ENCODE measurements at places on chromosomes 5 and 9. TPM values are rescaled to one million over a fixed set of nuclear protein-coding genes. Genes with fewer than 3 reads are reported as not detected.

FBP1 gene
- not detected for total RNA-seq

DNA sequence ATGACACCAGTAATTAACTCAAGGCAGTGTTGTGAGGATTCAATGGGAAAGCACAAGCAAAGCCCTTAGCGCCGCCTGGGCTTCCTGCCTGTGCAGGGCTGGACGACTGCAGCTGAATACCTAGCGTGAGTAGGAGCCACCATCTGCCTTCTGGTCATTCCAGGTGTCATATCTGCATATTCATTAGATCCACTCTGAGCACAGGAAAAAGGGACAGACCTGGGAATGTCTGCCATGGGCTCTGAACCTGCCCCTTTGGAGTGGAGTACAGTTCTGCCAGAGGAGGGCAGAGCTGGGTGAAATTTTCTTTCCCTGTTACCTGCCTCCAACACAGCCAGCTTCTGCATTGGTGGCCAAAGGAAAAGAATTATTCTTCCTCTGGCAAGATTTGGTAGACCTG, 298.8 kb downstream of the NSG2 start:
- DNase-seq: no peak

GOLGA1 gene
- total RNA-seq: 10.2 TPM

GRCh38 chr5:119470105-119470763, 17.9 kb downstream of the HSD17B4 start:
- no peak for DNase-seq

- no peak for DNase-seq
These were observed 18.2 kb upstream of the MGAT1 start for GRCh38 chr5:180820788-180821321.

GRCh38 chr5:90899014-90899604, 340.5 kb downstream of the ADGRV1 start:
- no peak for DNase-seq

DNA sequence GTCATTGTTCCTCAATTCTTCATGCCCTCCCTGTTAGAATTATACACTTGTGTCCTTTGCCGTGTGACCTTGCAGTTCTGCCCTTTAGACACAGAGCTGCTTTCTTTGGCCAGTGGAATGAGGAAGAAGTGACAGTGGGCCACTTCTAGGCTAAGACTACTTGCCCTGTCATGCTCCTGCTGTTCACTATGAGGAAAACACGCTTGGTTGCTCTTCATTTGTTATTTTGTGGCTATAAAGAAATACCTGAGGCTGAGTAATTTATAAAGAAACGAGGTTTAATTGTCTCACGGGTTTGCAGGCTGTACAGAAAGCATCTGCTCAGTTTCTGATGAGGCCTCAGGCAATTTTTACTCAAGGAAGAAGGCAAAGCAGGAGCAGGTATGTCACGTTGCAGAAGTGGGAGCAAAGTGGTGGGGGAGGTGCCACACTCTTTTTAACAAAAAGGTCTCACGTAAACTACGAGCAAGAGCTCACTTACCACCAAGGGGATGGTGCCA, 279.1 kb upstream of the DMAC1 start:
- no peak for DNase-seq

DBH gene
- total RNA-seq: not detected

DNA sequence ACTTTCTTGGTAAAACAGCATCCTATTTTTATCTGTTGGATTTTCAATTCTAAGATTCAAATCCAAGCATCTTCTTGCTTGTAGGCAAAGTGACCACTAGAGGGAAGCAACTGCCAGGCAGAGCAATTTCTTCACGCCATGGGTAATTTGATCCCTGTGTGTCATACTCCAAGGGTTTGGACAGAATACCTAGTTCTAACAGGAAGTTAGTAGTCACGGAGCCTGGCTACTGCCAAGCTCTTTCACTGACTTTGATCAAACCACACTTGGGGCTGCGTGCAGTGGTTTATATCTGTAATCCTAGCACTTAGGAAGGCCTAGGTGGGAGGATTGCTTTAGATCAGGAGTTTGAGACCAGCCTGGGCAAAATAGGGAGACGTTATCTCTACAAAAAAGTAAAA, 473.6 kb upstream of the TNC start:
- DNase-seq: peak; percentile 99

- no peak for DNase-seq
These were observed 345.6 kb downstream of the BNC2 start for GRCh38 chr9:16524823-16525222.

DNA sequence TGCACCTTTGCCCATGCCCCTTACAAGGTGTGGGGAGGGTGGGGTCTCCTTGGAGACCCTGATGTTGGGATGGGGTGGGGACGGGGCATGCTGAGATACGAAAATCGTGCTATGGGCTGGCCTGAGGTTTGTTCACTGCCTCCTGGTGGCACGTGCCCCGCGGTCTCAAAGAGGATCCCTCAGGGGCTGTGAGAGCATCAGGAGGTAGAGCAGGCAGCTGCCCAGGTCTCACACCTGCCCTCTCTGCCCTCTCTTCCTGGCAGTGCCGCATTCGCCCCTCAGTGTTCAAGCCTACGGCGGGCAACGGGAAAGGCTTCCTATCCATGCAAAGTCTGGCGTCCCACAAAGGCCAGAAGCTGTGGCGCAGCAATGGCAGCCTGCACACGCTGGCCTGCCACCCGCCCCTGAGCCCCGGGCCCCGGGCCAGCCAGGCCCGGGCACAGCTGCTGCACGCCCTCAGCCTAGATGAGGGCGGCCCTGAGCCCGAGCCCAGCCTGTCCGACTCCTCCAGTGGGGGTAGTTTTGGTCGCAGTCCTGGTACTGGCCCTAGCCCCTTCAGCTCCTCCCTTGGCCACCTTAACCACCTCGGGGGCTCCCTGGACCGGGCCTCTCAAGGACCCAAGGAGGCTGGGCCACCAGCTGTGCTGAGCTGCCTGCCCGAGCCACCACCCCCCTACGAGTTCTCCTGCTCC, 6.7 kb downstream of the N4BP3 start:
- DNase-seq: no peak

GRCh38 chr9:38015906-38016305, 53.1 kb downstream of the SHB start:
- DNase-seq: no peak

MAMDC4 gene
- 9.3 TPM for total RNA-seq

IL9 gene
- total RNA-seq: not detected

- DNase-seq: no peak
These were observed 56.2 kb upstream of the CKS2 start for GRCh38 chr9:89254773-89255125.
